ENCODE measurements at places on chromosomes 1 and 21.

DNA sequence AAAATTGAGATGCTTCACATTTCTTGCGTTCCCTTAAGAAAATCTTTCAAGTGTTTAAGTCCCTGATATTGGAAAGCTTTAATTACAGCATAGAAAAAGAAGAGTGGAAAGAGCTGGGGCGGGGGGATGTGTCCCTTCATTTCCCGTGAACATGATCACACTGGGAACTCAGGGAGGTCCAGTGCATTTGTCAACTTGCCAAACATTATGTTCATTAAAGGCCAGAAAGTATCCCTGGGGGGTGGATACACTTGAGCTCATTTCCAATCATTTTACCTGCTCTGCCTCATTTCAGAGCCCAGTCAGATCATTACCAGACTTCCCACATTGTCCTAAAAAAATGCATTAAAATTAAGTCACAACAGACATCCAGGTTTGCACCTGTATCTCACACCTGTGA is 123.6 kb upstream of the KCNJ15 start:
- DNase-seq, result no peak

DNA sequence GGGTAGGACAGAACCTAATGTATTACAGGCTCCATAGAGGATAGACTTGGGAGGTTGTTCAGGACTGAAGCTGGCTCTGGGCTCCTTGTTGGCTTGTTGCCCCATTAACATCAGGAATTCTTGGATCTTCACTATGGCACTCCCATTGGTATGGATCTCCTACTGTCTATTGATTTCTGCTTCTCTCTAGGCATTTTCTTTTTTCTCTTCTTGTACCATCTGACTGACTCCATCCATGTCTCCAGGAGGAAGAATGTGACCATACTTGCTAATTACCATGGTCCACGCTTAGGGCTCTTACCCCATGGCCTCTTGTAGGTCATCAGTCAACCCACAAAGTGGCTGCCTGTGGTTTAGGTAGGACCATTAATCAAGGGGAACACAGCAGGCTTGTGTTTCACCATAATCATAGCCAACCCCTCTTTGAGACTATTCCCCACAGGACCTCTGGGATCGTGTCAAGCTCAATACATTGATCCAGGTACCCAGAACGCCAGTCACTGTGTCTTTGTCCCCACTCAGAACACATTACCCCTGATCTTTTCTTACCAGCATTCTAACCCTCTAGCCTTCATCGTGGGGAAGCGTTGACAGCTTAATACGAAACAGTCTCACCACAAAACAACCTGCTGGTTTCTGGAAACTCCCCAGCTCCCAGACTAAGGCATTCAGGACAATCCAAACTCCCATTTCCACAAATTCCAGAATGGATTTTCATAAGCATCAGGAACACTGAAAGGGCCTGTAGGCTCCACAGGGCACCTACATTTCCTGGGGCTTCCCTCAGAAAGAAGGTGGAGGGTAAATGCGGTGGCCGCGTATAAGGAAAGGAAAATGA is 97.1 kb downstream of the ETS2 start:
- DNase-seq, result no peak

- DNase-seq, result no peak
Observed at GRCh38 chr1:109802136-109802900, 38.6 kb upstream of the EPS8L3 start.

DNA sequence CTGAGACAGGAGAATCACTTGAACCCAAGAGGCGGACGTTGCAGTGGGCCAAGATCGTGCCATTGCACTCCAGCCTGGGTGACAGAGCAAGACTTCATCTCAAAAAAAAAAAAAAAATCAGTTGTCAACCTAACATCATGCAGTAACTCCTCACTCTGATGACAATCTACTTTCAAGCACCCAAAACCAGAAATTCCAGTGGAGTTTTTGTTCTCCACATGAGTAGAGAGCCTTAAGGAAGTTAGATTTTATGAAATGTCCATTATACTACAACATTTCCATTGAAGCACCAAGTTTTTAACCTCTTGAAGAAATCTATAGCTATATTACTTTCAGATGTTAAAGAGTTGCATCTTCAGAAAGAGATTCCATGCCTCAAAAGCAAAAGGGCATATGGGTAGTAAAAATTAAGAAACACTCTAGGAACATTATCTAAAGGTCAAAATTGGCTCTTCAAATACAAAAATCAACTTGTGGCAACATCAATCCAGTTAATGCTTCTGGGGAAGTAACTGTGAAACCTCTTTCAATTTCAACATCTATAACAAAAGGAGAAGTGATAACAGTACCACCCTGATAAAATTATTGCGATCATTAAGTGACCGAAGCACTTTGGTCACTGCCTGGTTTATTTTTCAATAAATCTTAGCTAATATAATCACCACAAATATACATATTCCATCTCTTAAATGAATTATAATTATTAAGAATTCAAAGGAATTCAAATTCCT is 7.7 kb downstream of the LPGAT1 start:
- no peak for DNase-seq

DNA sequence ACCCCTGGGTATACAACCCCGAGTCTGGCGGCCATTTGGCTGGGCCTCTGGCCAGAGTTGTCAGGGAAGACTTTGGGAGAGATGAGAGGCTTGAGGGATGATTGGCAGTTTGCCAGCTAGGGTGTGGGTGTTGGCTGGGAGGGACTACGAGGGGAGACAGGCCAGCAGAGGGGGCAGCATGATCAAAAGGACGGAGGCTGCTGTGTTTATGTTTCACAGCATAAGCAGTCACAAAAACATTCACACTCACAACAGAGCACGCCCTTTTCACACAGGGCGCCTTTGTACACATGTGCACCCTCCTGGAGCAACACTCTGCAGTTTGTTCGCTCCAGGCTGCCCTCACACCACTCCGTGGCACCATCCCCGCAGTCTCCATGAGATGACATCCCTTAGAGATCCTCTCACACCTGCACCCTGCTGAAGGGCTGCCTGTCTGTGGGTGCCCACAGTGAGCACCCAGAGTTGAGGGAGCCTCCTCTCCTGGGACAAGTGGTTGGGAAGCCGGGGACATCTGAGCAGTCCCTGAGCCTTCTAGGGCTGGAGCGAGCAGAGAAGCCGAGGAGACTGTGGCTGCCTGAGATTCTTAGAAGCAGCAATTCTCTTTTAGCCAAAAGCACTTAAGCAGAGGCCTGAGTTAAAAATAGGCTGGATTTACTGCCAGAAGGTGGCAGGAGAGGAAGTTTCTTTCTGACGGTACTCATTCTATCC is 15.4 kb downstream of the EFNA3 start:
- DNase-seq, result no peak

- no peak for DNase-seq
Observed at GRCh38 chr1:173056365-173056764, 5.6 kb upstream of the TNFSF18 start.

DNA sequence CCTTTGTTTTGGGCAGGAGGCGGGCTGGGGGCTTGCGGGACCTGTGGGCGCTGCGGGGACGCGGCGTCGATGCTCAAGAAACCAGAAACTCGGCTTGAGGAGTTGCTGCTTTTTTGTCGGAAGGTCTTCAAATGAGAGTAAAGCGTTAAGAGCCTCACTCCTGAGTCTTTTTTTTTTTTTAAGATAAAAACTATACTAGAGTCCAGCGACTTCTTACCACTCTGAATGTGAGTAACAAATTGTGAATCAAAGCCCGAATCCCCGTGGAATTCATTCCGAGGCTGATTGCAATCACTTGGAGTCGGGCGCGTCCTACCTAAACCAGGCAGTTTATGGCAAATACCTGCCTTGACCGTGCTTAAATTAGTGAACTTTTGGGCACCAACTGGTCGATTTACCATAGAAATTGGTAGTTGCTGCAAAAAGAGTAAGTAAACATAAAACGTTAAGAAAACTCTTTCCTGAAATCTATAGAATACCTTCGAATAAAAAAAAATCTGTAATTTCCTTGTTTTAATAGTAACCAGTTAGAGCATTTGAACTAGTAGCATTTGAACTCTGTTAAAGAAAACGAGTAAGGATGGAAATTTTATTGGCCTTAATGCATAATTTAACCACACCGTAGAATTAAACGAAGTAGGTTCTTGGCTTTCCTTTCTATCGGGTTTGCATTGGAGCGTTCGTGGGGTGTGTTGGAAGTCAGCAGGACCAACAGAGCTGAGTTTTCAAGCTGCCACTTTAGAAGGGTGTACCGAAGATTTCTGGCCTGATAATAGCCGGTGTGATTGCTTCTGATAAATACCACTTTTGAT is 769 bp downstream of the GPSM2 start:
- DNase-seq, result no peak

GRCh38 chr1:221015159-221015790 is 136.0 kb downstream of the HLX start:
- no peak for DNase-seq

DNA sequence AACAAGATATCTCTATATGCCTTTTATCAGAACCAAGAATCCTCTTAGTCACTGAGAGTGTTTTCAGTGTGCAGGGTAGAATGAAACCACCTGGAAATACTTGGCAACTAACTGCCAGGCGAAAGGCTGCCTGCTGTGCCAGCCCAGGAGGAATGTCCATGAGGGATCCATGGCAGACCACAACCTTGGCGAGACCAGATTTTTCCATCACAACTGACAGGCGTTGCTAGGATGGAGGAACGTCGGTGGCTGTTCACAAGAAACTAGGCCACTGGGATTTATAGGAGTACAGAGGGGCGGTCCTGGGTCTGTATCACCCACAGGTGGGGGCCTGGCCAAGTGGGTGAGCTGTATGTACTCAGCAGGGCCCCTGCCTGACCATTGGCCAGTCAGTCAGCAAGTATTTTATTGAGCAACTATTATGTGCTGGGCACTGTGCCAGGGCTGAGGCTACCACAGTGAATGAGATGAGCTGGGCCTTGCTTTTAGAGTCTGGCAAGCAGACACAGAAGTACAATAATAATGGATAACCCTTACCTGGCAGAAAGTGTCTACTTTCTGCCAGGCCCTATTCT is 199.4 kb downstream of the FOXD2 start:
- DNase-seq, result no peak

DNA sequence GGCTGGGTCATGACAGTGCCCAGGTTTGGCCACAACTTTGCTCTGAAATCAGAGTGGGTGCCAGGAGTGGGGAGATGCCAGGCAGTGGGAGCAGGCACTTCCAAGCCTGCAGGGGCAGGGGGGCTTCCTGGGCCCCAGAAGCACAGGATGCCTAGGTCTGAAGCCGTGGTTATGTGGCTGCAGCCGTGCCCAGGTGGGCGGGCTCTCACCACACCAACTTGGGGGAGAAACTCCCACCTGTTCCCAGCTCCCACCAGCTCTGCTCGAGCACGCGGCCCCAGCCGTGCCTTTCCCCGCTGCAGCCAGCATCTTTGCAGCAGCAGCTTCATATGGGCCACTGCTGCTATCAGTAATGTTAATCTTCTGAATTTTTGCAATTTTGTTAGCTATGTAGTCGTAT is 331.4 kb downstream of the USP25 start:
- no peak for DNase-seq

DNA sequence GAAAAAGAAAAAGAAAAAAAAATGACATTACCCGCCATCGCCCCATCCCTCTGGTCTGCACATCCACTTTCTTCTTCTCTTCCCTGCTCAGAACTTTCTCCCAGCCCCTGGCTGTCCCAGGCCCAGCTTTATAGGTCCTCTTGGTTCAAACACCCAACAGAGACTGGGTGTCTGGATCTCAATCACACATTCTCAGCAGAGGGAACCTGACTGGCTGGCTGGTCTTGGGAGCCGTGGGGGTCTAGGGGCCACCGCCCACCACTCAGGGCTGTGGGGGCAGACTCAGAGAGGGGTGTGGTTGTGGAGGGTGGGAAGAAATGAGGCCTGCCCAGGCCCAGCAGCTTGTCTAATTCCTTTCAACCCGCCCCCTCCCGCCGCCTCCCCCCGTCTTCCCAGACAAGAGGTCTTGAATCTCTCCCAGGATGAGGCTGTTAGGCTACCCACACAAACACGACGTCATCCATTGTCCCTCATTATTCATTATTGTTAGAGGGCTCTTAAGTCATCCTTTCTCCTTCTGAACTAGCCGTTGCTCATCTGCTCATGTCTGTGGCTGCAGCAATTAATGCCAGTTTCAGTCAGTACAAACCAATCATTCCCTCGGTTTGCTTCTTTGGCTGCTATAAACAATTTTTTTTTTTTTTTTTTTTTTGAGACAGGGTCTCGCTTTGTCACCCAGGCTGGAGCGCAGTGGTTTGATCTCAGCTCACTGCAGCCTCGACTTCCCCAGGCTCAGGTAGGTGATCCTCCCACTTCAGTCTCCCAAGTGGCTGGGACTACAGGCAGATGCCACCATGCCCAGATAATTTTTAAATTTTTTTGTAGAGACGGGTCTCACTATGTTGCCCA is 40.6 kb upstream of the CLIC4 start:
- no peak for DNase-seq

DNA sequence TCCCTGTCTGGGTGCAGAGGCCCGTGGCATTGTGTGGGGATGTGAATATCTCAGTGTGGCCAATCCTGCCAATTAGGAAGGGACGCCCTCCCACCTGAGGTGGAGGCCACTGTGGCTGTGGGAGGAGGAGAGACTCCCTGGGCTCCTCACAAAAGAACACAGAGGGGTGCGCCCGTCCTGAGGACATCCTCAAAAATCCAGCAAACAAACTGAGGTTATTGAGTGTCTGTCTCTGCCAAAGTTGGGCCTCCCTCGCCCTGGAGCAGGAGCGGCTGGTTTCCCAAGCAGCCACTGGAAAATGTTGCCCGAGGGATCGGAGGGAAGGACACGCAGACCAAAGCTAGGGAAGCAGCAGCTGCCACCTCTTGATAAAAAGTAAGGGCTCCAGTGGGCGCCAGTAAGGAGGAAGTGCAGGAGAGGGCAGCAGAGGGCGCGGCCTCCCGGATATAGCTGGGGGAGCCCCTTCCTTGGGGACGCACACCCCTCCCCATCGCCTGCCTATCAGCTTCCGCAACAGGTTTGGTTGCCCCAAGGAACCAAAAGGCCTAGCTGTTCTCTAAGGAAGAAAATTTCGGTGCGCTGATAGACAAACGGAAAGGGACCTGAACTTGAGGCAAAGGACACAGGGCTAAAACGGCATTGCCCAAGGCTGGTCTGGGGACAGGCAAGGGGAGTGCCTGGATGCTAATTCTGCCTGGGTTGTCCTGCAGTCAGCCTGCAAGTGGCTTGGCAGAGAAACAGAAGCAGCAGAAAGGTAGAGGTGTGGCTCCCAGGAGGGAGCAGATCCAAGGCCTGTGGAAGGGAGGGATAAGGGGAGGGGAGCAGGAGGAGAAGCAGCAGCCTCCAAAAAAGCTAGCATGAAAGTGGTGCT is 1.7 kb upstream of the GRIK3 start:
- no peak for DNase-seq

- DNase-seq, result no peak
Observed at GRCh38 chr1:51324251-51325010, 5.9 kb downstream of the TTC39A start.

GRCh38 chr1:10897981-10898728 is 101.7 kb upstream of the CASZ1 start:
- DNase-seq, result no peak

GRCh38 chr1:22208973-22209378 is 66.1 kb upstream of the WNT4 start:
- DNase-seq, result no peak
